Central memory CD4-positive, alpha-beta T cell (primary cell): ENCODE measurements at places on chromosomes 13 and 19.

- no peak for DNase-seq
Measured at GRCh38 chr13:100100115-100100879, 11.4 kb downstream of the PCCA start.

DNA sequence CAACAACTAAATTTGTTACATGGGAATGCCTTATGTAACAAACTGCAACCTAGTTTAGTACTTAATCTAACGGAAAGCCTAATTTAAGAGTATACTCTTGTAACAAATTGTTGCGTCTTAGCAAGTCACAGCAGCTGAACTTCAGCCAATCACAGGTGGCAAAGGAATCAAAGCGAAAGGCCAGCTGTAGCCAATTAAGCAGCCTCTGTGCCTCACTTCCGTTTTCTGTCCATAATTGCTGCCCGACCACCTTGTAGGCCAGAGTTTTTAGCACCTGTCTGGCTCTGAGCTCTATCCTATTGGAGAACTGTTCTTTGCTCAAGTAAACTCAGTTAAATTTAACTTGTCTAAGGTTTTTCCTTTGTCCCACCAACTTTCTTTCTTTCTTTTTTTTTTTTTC lies 18.1 kb upstream of the HSPH1 start:
- DNase-seq, result no peak

DNA sequence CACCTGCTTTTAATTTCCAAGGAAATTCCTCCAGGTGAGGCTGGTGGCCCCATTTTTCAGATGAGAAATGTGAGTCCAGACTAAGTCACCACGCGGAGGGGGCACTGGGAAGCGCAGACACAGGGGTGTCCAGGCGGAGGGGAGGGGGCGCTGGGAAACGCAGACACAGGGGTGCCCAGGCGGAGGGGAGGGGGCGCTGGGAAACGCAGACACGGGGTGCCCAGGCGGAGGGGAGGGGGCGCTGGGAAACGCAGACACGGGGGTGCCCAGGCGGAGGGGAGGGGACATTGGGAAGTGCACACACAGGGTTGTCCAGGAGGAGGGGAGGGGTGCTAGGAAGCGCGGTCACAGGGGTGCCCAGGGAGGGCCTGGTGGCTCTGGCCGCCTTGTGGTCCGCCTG lies 3.5 kb downstream of the GRK1 start:
- DNase-seq, result no peak

DNA sequence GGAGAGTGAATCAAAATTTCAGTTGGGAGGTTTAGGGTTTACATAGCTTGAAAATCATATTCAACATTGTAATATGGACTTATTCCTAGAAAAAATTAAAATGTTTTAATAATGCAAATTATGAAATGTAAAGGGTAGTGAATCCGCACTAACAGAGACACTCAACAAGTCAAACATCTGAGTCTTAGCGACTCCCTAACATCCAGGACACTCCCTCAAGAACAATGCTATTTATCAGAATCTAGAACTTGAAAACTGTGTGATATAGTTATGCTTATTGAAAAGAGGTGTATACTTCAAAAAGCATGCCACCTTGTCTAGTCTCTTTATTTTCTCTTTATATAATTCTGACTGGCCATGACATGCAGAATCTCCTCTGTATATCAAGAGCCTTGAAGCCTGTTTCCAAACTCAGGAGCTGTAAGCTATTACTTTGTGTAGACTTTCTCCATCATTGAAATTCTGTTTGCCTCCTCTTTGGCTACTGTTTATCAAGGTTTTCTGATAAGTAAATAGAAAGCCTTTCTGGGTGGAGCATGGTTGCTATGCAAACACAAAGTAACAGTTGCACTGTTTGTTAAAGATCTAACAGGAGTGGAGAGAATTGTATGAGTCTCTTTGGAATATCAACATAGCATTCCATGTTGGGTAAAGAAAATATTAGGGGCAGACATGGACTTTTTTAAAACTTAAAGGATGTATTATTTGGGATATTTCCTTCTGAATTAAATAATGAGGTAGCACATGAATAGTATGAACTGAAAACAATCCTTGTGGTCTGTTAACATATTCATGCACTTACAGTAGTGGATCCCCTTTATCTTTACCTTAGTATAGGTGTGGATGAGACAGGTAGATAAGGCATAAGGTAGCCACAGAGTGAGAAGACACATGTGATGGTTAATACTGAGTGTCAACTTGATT lies 56.4 kb upstream of the MBNL2 start:
- DNase-seq, result no peak

DNA sequence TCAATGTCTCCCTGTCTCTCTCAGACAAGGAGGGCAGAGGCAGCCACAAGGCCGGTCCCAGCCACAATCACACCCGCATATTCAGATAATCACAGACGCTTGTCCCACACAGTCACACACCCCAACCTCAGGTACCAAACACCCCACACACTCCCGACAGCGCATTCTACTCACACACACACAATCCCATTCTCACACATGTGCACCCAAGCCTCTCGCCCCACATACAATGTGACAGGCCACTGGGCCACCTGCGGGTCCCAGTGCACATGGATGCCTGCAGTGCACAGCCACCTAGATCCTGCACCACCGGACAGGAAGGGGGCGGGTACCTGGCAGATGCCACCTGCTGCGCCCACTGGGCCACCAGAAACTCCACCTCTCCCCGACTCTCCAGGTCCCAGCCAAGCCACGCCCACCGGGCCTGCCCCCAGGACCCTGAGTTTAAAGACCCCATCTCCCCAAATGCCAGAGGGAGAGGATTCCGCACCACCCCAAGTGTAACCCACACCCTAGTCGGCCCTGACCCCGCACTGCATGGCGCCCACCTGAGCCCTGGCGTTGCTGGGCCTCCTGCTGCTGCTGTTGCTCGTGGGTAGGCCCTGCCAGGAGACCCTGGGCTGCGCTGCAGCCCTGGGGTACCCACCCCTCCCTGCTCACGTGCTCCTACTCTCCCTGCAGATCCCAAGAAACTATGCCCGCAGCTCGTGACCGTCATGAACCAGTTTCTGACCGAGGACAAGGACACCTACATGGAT lies 10.6 kb downstream of the SCGB2B2 start:
- no peak for DNase-seq

- no peak for DNase-seq
Measured at GRCh38 chr19:18396471-18397241, 766 bp downstream of the LRRC25 start.

DNA sequence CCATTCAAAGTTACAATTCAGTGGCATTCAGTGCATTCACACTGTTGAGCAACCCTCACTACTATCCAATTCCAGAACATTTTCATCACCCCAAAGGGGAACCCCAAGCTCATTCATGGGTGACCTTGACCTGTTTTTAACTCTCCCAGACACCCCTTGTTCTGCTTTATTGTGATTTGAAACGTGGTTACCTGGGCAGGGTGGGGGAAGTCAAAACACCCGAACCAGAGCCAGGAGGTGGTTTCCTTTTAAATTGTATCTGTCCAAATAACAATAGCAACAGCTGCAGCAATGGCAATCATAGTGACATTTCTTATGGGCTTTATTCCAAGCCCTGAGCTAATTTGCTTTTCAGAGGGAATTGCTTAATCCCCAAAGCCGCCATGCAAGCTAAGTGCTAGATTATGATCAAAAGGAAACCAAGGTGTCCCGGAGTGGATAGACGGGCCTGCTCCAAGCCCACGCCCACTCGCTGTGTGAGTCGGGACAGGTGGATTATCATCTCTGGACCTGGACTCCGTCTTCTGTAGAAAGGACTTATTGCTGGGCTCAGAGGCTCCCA lies 6.1 kb downstream of the PTGIR start:
- DNase-seq, result no peak

- DNase-seq, result no peak
Measured at GRCh38 chr19:5996623-5997320, 18.8 kb upstream of the RANBP3 start.

DNA sequence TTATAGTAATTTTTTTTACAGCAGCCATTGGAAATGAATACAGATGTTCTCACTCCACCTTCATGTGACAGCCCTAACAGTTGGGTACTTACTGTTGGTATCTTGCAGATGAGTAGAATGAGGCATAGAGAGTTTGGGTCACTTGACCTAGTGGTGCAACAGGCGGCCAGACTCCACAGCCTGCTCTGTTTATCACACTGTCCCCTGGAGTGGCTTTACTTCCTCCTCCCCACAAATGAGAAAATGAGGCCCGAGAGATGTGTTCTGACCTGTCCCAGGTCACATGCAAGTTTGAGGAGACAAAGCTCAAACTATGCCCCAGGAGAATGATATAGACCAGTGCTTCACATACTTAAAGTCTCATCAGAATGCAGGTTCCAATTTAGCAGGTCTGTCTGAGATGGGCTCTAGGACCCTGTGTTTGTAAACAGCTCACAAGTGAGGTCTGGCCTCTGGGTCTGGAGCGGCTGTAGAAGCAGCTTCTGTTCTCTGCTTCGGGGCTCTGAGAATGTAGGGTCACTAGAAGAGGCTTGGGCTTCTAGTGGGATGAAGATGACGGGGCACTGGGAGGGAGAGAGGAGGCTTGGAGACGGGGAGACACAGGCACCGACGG lies 37.4 kb upstream of the RCBTB2 start:
- no peak for DNase-seq

- no peak for DNase-seq
Measured at GRCh38 chr13:44819245-44819644, 170.0 kb downstream of the NUFIP1 start.

DNA sequence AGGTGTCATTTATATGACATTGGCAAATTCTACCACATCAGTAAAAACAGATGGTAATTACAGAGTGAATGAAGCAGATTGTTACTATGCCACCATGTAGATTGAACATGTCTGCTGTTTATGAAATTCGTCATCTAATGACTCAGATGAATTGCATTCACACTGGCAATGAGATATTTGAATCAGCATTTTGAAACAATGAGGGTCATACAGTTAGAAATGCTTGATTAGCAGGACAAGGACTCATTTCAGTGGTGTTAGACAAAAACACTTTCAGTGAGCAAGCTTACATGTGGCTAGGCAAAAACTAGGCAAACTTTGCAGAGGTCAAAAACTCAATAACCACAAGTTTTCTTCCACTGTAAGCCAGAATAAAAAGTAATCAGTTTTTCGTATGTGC lies 1165.0 kb downstream of the SLITRK1 start:
- DNase-seq, result no peak

DNA sequence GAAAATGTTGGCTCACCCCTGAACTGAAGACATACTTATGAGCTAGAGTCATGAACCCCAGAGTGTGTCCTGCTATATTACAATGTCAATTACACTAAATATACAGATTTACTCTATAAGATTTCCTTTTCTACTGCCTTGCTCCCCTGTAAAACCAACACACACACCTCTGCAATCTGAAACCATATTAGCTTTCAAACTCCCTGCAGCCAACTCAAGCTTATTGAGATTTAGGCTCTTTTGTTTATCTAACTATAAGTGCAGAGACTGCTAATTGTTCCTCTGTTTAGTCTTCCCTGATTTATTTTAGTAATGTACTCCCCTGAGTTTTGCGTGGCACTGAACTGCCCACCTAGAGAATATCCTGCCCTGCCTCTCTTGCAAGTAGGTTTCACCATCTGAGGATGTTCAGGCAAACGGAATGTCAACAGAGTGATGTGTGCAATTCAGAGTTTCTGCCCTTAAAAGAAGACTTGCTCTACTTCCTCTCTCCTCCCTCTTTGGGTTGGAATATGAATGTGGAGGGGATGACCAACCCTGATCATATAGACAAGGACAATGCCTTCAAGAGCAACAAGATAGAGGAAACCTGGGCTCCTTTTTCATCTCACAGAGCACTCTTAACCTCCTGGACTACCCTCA lies 22.3 kb downstream of the FAM216B start:
- DNase-seq, result no peak

GRCh38 chr13:51524312-51524711 lies 60.0 kb upstream of the WDFY2 start:
- no peak for DNase-seq

DNA sequence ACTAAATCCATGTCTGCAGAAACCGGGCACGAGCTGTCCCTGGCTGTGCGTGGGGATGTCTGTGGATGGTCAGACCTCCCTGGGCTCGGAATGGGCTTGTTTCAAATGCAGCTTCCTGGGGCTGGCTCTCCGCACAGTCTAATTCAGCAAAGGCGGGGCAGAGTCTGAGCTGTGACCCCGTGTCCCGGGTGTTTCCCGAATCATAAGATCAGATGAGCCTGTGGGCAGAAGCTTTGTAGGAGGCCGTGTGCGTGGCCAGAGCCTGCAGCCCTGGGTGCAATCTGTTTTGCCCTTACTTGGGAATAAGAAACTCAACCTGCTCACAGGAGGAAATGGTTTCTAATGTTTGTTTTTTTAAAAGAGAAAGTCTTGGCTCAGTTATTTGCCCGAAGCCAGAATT lies 13.9 kb upstream of the GNA11 start:
- no peak for DNase-seq

GRCh38 chr13:83940742-83941141 lies 58.5 kb upstream of the SLITRK1 start:
- no peak for DNase-seq

DNA sequence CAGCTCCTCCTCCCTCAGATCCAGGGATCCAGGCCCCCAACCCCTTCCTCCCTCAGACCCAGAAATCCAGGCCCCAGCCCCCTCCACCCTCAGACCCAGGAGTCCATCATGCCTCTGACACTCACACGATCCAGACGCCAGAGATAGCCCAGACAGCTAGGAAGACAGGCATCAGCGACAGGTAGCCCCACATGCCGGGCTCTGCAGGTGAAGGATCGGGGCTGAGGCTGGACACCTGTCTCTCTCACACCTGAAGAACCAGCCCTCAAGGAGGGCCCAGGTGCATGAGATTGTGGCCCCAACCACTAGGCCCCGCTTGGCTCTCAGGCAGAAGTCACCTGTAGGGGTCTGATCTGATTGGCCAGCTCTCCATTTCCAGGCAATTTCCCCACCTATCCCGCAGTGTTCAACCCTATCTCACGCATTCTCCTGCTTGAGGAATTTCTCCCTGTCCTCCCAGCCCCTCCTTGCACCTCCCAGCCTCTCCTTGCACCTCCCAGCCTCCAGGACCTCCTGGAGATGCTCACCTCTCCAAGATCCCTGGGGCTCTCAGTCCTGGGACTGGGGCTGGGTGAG lies 4.2 kb downstream of the TMEM150B start:
- no peak for DNase-seq

DNA sequence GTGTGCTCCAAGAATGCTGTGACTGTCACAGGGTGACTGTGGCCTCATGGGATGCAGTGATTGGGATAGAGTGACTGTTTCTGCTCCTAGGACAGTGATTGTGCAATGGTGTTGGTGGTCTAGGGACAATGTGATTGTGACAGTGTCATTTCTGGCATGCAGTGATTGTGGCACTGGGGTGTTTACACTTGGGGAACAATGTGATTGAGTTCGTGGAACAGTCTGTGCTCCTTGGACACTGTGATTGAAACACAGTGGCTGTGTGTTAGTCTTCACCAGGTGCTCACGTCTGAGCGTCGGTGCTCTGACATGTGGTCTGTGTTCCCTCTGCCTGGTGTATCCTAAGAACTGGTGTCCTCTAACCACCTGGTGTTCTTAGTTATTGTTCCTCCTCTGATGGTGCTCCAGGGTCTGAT lies 1.7 kb downstream of the PDE4A start:
- no peak for DNase-seq
